Right lobe of liver (tissue), 6 donors: ENCODE measurements at places on chromosomes 7 and 10.
A peak's percentile ranks its signal among the peaks of the same experiment; 100 is the strongest.

- no peak for DNase-seq
Measured at GRCh38 chr10:22370320-22370719, 25.0 kb downstream of the SPAG6 start.

DNA sequence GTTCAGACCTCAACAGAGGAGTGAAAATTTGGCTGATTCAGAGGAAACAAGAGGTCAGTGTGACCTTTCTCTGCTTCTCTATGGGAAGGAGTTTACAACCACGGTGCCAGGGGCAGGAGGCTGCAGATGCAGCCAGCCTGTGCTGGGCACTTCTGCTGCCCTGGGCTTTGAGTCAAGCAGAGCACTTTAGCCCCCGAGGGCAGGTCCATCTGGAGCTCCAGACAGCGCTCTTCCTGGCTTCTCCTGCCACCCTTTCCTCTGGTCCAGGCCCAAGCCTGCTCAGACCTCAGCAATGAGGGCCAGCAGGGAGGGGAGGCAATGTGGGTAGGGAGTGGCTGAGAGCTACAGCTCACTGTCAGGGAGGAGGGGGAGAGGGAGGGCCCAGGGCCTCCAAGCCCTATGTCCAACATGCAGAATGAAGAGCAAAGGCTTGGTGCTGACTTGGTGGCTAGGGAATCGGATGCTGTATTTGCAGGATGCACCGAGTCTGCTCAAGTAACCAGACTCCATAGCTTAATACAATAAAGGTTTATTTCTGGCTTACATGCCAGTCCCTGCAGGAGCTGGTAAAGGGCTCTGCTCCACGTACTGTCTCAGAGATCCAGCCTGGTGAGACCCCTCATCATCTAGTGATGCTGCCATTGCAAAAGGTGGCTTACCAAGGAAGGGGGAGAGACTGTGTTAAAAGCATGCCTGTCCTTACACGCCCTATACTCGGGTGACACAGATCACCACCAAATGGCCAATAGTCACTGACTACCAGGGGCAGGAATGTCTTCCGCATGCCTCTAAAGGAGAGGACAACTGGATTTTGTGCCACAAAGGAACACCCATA is 481.6 kb downstream of the RPS24 start:
- no peak for DNase-seq

- no peak for DNase-seq
Measured at GRCh38 chr10:3494131-3494837, 290.7 kb downstream of the KLF6 start.

GRCh38 chr7:133824132-133824531 is 303.0 kb upstream of the LRGUK start:
- DNase-seq: no peak

GRCh38 chr7:155644971-155645509 is 579 bp downstream of the RBM33 start:
- DNase-seq: peak; percentile 56
